ENCODE measurements at places on chromosomes 3 and 15.

DNA sequence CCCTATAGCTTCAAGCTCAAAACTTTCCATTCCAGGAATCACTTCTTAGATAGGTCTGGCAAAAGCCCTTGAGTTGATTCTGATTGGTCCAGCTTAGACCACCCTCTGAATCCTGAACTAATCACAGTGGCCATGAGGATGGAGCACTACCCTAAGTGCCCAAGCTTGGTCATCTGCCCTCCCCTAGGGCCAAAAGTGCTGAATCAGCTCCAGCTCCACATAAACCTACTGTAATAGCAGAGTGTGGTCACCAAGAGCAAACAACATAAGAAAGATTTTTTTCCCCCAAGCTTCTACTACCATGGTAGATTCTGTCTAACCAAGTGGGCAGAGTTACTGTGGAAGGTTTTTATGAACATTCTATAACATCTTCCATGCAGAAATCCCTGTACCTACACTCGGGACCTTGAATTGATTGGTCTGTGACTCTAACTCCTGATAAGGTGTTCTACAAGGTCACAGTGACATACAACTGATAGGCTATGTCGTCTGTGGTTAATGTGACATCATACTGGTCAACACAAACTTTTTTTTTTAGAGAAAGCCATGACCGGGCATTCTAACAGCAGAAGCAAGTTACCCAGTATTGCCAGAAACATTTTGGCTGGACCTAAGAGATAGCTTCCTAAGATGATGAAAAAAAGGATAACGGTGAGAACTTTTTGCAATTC lies 320.9 kb downstream of the MAGI1 start:
- no peak for DNase-seq

- no peak for DNase-seq
These were observed 115.7 kb upstream of the IQSEC1 start for GRCh38 chr3:13188975-13189374.

DNA sequence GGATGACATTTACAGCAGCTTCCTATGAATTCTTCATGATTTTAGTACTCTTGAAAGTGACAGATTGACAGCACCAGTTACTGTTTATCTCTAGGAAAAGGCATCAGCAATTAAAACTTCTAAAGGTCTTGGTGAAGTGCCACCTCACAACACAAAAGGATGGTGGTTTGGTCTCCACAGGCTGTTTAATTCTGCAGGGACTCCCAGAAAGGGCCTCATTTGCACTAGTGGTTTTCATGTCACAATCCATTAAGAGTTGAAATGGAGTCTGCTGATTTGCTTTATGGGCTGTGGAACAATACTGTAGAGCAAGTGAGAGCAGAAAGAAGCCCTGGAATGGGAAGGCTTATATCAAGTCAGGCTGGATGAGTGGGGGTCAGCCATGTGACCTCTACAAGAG lies 225.3 kb upstream of the KCNMB2 start:
- DNase-seq: no peak

GRCh38 chr3:156448300-156448699 lies 106.6 kb downstream of the SSR3 start:
- DNase-seq: peak; percentile 46

DNA sequence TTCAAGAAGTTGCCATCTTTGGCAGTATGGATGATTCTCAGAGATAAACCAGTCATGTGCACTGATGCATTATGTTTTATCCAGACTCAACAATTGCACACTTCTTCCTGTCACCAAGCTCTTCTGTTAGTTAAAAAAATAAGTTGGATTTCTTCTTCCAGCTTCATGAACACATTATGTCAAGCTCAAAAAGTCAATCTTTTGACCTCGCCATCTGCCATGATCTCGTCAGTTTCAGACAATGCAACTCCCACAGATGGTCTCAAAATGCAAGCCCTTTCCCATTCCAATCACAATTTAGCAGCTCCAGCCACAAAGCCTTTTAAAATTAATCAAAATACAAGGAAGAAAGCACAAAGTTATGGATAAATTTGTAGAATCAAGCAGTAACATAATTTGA lies 42.8 kb downstream of the TFDP2 start:
- no peak for DNase-seq

- no peak for DNase-seq
These were observed 14.8 kb downstream of the ARL6IP5 start for GRCh38 chr3:69099576-69099975.

Data from LHCN-M2 (cell line).